Mesothelial cell of epicardium (in vitro differentiated cells): ENCODE measurements at places on chromosomes 5 and 9.
A peak's percentile ranks its signal among the peaks of the same experiment; 100 is the strongest.

- DNase-seq, result no peak
Measured at GRCh38 chr9:130992682-130993032, 16.3 kb upstream of the LAMC3 start.

- no peak for DNase-seq
Measured at GRCh38 chr5:136686192-136686872, 321.0 kb upstream of the TRPC7 start.

DNA sequence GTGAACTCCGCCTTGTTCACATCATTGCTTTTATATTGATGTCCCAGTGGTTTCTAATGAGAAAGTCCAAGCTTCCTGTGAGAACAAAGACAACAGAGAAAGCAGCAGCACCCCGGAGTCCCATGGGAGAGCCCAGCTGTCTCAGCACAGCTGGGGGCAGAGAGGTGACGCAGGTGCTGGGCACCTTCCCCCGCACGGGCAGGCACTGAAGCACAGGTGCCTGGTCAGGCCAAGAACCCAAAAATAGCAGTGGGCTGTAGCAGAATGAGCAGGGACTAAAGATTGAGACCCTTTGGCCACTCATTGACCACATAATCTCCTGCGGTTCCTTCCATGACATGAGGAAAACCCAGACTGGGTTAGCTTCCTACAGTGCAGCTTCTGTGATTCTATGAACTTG lies 18.8 kb downstream of the SRD5A1 start:
- no peak for DNase-seq

DNA sequence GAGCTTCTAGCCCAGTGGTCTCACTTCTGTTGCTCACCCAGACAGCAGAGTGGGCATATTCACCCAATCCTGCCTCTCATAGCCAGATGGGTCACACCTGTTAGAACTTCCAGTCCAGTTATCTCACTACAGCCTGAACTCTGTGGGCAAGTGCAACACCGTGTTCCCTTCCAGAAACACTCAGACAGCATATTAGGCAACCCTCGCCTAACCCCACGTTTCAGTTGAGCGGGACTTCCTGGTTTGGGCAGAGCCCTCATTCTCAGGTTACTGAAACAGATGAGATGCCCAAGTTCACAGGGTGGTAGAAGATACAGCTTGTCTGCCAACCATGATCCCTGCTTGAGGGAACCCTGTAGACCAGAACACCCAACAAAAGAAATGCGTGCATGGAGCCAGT lies 538.2 kb downstream of the CYLC2 start:
- DNase-seq, result no peak

- no peak for DNase-seq
Measured at GRCh38 chr5:592158-592557, 20.0 kb upstream of the CEP72 start.

GRCh38 chr9:2810420-2811075 lies 33.3 kb downstream of the PUM3 start:
- no peak for DNase-seq

DNA sequence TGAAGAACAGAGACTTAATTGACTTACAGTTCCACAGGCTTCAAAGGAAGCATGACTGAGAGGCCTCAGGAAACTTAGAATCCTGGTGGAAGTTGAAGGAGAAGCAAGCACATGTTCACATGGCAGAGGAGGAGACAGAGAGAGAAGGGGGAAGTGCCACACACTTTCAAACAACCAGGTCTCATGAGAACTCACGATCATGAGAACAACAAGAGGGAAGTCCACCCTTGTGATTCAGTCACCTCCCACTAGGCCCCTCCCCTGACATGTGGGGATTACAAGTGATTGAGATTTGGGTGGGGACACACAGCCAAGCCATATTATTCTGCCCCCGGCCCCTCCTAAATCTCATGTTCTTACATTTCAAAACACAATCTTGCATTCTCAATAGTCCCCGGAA lies 19.5 kb downstream of the NR3C1 start:
- DNase-seq, result no peak

GRCh38 chr9:14710804-14711203 lies 11.7 kb downstream of the CER1 start:
- DNase-seq, result no peak

DNA sequence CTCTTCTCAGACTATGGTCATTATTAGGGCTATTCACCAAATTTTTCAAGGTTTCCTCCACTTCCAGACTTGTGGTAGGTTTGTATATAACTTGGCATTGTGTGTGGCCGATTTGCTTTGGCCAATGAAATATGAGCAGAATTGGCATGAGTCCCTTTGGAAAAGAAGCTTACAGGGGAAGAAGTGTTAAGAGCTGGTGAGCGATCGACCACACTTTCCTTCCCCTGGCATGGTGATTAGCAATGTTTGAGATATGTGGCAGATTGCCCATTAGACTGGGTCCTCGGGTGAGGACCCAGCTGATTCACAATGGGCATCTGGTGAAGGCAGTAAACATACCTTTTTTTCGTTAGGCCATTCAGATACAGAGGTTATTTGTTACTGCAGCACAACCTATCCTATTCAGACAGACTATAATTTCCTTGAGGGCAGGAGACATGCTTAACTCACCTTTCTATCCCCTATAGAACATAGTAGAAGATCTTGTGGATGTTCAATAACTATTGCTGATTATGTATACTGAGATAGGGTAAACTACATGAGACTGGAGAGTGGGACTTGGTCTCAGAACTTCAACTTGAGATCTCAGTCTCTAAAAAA lies 62.8 kb upstream of the KLF9 start:
- no peak for DNase-seq

GRCh38 chr5:18051953-18052352 lies 417.7 kb downstream of the TAF11L14 start:
- DNase-seq, result no peak

- peak; percentile 86 for DNase-seq
Measured at GRCh38 chr9:21334701-21335632, at the start of gene KLHL9. TSS of gene KLHL9 (minus strand) at chr9:21335404. CDS start at chr9:21334859, 545 bp downstream.

DNA sequence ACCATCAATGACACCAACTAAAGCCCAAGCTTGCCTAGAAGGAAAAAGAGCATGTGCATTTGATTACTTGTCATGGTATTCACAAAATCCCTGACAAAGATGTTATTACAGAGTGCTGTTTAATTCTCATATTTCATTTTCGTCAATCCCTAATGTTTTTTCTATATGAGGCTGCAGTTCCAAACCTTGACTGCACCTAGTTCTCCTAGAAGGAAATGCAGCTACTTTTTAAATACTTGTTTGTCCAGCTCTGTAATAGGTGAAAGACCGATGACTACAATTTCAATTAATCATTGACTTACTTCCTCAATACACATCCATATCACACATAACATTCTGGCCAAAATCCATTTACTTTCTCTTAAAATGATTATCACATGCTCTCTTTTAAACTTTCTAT lies 28.1 kb downstream of the CEMIP2 start:
- no peak for DNase-seq

GRCh38 chr5:31116466-31117031 lies 76.9 kb upstream of the CDH6 start:
- no peak for DNase-seq

DNA sequence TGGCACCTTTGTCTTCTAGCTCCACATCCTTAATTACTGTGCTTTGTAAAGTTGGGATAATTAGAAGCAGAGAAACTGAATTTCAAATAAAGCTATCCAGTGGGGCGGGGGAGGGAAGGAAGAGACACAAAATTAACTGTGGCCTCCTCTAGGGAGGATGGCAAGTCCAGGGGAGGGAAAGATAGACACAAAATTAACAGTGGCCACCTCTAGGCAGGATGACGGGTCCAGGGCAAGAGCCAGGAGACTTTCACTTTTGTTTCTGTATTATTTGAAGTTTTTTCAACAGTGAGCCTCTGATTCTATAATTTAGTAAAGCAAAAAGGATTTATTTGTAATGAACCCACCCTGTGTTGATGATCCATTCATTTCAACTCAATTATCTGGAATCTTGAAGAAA lies 335.9 kb downstream of the MSX2 start:
- no peak for DNase-seq

GRCh38 chr9:19994296-19994695 lies 205.5 kb upstream of the SLC24A2 start:
- DNase-seq, result no peak

- DNase-seq, result no peak
Measured at GRCh38 chr9:114452219-114453165, 52.8 kb downstream of the WHRN start.

GRCh38 chr9:127520941-127521918 lies 69.9 kb downstream of the LRSAM1 start:
- DNase-seq, result no peak

- DNase-seq, result no peak
Measured at GRCh38 chr5:311963-312362, 9.6 kb upstream of the AHRR start.

- DNase-seq, result no peak
Measured at GRCh38 chr9:105679257-105680022, 14.9 kb upstream of the TMEM38B start.

DNA sequence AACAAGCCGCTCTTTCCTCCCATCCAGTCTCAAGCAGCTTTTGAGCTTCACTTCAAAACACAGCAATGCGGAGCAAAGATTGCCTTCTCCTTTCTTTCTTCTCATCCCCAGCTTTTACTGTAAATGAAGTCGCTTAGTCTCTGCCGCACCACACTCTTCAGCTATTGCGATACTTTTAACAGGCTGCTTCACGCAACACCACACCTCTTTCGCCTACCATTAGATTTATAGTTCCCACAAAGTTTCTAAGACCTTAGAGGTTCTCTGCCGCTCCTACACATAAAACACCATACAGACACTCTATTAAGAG lies 711 bp downstream of the PGGT1B start:
- no peak for DNase-seq

GRCh38 chr5:136080113-136080482 lies 51.3 kb downstream of the TGFBI start:
- no peak for DNase-seq

DNA sequence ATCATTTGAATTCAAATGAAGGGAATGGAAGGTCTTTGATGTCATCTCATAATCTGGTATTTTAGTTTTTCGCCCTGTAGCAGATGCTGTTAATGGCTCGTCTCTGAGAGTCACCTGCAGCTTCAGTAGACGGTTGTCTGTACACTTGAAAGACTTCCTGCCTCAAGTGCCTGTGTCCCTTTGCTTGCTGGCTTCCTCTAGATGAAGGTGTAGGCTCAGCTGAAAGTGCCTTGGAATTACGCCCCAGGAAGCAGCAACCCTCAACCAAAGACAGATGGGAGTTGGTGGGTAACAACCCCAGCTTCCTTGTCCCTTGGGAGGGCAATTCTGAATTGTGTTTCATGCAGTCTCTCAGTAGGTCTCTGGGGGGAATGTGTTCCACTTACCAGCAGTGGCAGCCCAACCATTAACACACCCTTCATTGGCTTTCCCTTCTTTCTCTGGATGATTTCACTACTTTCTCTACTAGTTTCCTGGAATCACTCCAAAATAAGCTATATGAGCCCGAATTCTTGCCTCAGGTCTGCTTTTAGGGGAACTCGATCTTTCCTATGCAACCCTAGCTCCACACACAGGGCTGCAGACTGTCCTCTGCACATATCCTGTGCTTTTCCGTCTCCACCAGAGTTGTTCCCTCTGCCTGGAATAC lies 395.6 kb downstream of the DMAC1 start:
- DNase-seq, result no peak

GRCh38 chr5:84480873-84481637 lies 96.4 kb upstream of the EDIL3 start:
- no peak for DNase-seq

DNA sequence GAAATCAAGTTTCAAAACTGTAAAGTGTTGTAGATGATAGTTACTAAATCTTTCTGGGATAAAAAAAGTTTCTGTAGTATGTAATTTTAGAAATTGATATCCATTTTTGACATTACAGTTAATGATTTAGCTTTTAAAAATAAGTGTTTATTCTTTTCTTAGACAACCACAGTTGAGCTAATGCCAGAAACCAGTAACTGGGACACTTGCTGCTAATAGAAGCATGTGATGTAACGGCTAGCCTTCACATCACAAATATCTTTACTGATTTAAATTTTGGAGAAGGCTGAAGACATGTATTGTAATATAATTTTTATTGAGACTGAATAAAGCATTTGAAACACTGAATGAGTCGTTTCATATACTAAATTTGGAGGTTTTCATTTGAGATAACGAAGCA lies 18.8 kb downstream of the CSNK1G3 start:
- DNase-seq, result no peak

- no peak for DNase-seq
Measured at GRCh38 chr9:114212826-114213225, 57.5 kb downstream of the COL27A1 start.

- no peak for DNase-seq
Measured at GRCh38 chr9:128160603-128160987, 530 bp downstream of the BBLN start.

- no peak for DNase-seq
Measured at GRCh38 chr9:34891386-34891785, 66.7 kb upstream of the PHF24 start.

DNA sequence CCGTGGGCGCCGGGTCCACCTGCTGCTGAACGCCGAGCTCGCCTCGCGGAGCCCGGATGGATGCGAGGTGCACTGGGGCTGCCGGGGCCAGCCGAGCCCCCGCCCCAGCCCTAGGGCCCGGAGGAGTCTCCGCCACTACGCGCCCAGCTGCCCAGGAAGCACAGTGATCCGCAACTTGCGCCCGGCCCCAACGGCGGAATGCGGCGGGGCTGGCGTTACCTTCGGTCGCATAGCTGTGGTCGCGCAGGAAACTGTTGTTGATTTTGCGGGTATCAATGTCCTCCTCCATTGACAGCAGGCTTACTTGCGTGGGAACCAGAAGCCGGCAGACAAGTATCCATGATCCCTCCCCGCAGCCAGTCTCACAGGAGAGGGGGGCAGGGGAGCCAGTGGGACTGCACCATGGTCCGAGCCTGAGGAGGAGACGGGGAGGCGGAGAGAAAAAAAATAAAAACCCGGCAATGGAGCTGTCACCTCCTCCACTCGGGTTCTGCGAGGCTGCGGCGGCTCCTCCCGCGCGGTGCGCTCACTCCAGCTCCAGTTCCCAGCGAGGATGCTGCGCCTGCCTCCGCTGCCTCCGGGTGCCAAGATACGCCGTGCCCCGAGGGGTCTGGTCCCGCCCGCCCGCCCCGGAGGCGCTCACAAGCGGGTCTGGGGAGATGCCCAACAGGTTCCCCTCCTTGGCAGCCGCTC lies 628 bp downstream of the PPP2R2B start:
- peak; percentile 30 for DNase-seq

DNA sequence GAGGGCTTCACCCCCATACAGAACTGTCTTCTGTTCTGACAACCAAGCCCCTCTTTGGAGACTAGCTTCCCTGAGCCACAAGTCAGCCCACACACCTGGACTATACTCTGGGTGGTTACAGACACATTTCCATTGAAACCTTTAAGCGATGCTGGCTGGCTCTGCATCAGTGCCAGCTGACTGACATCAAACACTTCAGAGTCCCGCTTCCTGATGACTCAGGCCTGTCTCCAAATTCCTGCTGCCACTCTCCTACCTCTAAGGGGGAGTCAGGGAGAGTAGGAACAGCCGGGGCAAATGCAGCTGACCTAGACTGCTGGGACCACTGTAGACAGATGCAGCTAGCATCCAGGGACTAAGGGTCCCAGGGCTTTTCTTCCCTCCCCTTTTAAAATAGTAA lies 59.4 kb downstream of the SIL1 start:
- no peak for DNase-seq

- no peak for DNase-seq
Measured at GRCh38 chr9:92963831-92964606, 16.7 kb downstream of the FGD3 start.
